ENCODE measurements at places on chromosomes 6 and 20. TPM values are rescaled to one million over a fixed set of nuclear protein-coding genes. Genes with fewer than 3 reads are reported as not detected.

GRCh38 chr20:57622579-57623381 lies 2.6 kb upstream of the ZBP1 start:
- H3K4me3 ChIP-seq, result no peak overlapping the region
- H3K4me1 ChIP-seq, result peaks cover 16% of the 10 kb centered on the region
- no peak overlapping the region for H3K27ac ChIP-seq
- no peaks in the 10 kb centered on the region for H3K27me3 ChIP-seq
- no peaks in the 10 kb centered on the region for H3K36me3 ChIP-seq

The FAM83C gene
- total RNA-seq, result not detected

The ECT2L gene
- total RNA-seq, result not detected

The PARD6B gene
- 43.2 TPM for total RNA-seq
